ENCODE measurements at places on chromosomes 7 and 10.

GRCh38 chr10:28283251-28283650, 19.6 kb downstream of the MPP7 start:
- no peak for DNase-seq

- no peak for DNase-seq
These were observed 64.5 kb downstream of the AOAH start for GRCh38 chr7:36659638-36660341.

DNA sequence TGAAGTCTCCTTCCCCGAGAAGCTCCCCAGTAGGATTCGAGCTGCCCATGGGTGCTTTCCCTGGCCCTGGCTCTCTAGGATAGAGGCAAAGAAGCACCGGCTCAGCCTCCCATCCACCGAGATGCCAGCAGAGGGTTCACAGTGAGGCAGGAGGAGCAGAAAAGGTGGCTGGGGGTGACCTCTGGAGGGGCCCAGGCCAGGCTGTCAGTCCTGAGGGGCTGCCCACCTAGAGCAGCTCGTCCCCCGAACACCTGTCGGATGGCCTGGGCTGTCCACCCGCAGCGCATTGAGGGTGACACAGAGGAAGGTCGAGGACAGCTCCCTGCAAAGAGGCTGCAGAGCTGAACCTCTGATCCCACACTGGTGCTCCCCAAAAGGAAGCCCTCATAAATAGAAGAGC, 167.2 kb upstream of the PPP2R2D start:
- no peak for DNase-seq

DNA sequence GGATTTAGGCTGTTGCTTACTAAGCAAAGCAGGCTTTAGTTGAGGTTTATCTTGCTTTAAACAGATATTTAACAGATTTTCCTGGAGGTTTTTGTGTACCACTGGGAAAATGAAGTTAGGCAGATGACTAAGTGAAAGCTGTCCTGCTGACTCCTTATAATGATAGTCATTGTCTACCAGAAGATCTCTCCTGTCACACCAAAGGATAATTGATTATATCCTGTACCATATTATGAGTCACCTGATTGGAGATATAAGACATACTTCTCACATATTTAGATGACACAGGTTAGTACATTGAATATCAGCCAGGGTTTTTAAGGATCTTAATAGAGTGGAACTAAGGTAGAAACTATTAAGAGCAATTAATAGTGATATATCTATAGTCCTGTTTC, 68.4 kb downstream of the PTEN start:
- DNase-seq, result no peak

GRCh38 chr7:139362981-139363380, 3.3 kb downstream of the LUC7L2 start:
- no peak for DNase-seq

DNA sequence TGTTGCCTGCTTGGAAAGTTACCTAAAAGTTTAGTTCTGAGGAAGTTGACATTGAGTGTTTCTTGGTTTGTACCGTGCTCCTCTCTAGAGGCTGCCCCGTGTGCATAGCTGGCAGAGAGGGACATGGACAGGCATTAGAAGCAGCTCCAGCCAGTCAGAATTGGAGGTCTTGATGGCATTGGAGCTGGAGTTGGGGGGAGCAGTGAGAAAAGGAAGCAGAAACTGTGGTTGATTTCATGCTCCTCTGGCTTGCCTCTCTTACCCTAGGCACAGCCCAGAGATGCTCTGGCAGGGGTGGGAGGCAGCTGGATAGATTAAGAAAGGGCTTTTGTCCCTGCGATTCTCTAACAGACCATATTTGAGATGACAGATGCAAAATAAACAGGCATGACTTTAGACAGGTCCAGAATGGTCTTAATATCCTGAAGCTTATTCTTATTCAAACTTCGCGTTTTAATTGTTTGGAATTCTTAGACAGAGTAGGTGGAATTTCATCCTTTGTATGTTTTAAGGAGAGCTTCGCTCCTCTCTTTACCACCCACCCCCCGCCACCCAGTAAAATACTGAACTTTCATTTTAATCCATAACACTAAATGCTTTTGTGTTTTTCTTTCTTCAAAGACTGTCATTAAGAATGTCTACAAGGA, 73.5 kb upstream of the GLCCI1 start:
- DNase-seq, result no peak

GRCh38 chr10:124114696-124115095, 21.3 kb upstream of the CHST15 start:
- DNase-seq, result no peak

DNA sequence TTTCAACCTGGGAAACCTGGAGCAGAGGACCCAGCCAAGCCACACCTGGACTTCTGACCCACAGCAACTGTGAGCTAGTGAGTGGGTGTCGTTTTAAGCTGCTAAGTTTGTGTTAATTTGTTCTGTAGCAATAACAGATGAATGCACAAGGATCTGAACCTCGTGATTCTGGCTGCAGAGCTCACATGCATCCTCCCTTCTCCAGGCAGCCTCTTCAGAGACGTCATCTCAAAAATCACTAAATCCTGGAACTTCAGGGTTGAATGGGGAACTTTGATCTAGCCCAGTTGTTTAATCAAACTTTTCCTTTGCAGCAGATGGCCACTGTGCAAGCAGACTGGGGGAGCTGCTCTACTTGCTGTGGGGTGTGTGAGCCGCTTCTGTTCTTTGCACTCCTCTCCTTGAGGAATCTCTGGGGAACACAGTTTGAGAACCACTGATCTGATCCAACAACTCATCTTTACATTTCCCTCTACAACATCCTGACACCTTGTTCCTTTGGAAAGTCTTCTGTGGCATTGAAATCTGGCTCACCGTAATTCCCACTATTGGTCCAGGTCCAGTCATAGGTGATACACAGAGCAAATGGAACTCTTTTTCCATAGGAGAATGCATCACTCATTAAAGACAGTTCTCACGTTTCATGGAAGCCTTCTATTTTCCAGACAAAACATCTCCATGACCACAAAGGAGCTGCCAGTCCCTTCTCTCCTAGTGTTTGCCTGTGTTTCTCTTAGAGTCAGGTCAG, 90.3 kb downstream of the CHN2 start:
- no peak for DNase-seq

DNA sequence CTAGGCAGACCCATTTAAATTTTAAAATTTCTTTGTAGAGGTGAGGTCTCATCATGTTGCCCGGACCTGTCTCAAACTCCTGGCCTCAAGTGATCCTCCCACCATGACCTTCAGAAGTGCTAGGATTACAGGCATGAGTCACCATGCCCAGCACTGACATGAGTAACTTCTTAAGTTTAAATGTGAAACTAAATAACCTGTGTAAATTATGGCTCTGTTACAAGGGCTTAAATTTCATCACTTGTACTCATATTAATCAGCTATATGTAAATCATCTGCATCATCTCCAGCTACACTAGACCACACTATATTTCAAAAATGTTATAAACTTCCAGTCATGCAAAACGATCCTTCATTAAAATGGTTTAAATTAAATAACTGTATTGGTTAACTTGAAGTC, 56.1 kb downstream of the ATAD1 start:
- DNase-seq, result peak; percentile 19

GRCh38 chr7:48540746-48541145, 369.5 kb downstream of the ABCA13 start:
- no peak for DNase-seq

- no peak for DNase-seq
These were observed 85.0 kb downstream of the PODXL start for GRCh38 chr7:131471250-131472004.

- no peak for DNase-seq
These were observed 52.3 kb downstream of the SHTN1 start for GRCh38 chr10:116952729-116953128.

GRCh38 chr7:151133266-151133985, 34.1 kb downstream of the GBX1 start:
- DNase-seq, result no peak
